ENCODE measurements at places on chromosomes 6 and 20. TPM values are rescaled to one million over a fixed set of nuclear protein-coding genes. Genes with fewer than 3 reads are reported as not detected.

Gene NEU1
- 49.4 TPM for polyA plus RNA-seq

Gene KCNK5
- not detected for polyA plus RNA-seq

Gene TBX18
- polyA plus RNA-seq: 0.69 TPM

Gene SLC26A8
- not detected for polyA plus RNA-seq

Gene MAP7
- 0.29 TPM for polyA plus RNA-seq

Data from AG04450 (cell line).